ENCODE measurements at places on chromosomes 5 and 9.

DNA sequence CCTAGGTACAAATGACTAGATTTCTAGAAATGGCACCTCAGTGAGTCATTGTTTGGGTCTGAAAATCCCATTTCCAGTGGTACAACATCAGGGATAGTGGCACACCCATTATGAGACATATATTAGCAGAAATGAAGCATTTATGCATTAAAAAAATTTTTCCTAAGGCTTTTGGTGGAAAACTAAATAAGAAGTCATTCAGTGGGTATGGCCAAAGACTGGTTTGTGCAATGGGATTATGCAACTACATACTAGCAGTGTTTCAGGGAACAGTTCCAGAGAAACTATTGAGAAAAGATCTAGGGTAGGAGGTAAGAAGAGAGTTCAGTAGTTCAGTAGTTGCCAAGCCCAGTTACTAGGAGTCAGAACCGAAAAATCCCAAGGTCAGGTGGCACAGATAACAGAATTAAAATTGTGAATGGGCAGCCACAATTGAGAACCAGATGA is 106.5 kb upstream of the HAPLN1 start:
- DNase-seq = no peak

DNA sequence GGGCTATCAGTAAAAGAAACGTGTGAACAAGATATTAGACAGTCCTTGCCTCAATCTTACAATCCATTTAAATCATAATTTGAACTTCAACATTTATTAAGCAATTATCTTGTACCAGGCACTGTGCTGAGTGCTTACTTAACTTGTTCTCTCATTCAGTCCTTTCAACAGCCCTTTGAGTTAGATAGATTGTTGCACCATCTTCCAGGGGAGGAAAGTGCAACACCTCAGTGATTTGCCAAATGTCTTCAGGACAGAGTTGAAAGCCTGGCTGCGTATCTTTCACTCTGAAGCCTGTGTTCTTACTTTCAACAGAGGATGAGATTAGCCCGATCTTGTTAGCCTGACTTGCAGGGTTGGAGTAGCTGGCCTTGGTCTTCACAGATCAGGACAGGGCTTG is 34.2 kb upstream of the SUB1 start:
- DNase-seq = no peak

- DNase-seq = no peak
These were observed 673.4 kb downstream of the KCTD16 start for GRCh38 chr5:144844086-144844485.

- no peak for DNase-seq
These were observed 8.3 kb downstream of the BAG1 start for GRCh38 chr9:33256236-33256635.

GRCh38 chr9:136023410-136024225 is 62.4 kb upstream of the UBAC1 start:
- peak; percentile 60 for DNase-seq

- no peak for DNase-seq
These were observed 4.6 kb upstream of the DND1 start for GRCh38 chr5:140677947-140678346.

- no peak for DNase-seq
These were observed 175.9 kb downstream of the MAN2A1 start for GRCh38 chr5:109865637-109866036.

DNA sequence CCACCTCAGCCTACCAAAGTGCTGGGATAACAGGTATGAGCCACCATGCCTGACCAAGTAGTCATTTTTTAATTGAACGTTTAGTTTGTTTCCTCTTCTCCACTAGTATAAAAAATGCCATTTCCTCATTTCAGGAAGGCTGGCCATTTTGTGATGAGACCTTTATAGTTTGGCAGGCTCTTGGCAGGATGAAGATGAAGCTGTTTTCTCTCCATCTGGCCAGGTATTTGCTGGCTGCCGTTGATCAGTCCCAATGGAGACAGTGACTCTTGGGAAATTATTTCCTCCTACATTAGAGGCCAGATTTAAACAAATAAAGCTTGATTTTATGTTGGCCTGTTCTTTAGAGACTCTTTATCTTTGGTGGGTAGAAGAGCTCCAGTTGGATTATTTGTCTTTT is 199.0 kb downstream of the ARHGAP26 start:
- no peak for DNase-seq
